ENCODE measurements at places on chromosomes 7 and 10. TPM values are rescaled to one million over a fixed set of nuclear protein-coding genes. Genes with fewer than 3 reads are reported as not detected.

The THSD7A gene
- not detected for total RNA-seq

The DPCD gene
- total RNA-seq: 31.4 TPM

DNA sequence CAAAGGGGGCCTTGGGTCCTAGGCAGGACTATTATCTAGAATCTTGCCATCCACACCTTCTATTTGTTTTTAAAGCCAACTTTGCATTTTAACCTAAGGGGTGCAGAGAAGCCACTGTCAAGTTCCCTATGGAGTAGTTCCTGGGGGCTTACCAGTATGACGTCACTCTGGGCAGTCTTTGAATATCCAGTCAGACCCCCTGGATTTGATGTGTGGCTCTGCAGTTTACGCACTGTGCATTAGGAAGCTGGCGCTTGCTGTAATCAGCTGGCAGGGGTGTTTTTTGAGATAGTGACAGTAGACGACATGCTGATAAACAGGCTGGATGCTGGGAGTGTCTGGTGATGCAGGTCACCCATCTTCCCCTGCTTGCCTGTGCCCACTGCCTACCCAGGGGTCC, 892.7 kb upstream of the ZNF722 start:
- DNase-seq: no peak

- DNase-seq: no peak
These were observed 882 bp downstream of the DLX6 start for GRCh38 chr7:97006055-97006815.

- DNase-seq: no peak
These were observed 33.0 kb upstream of the GALNTL5 start for GRCh38 chr7:151923097-151923876.

DNA sequence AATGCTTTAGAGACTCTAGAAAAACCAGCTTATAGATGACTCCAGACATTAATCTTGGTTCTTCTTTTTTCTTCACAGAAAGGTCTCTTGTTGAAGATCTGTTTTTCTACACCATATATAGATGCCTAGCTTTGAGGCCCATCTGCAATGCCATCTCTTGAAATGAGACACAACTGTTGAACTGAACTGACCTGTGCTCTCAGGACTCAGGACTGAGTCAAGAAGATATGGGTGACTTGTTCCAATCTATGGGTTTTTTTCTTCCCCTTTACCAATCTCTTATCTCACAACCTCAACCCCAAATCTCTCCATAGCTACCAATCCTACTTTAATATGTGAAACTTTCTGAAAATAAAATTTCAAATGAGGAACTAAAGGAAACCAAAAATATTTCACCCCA, 194.7 kb downstream of the SNX13 start:
- no peak for DNase-seq

DNA sequence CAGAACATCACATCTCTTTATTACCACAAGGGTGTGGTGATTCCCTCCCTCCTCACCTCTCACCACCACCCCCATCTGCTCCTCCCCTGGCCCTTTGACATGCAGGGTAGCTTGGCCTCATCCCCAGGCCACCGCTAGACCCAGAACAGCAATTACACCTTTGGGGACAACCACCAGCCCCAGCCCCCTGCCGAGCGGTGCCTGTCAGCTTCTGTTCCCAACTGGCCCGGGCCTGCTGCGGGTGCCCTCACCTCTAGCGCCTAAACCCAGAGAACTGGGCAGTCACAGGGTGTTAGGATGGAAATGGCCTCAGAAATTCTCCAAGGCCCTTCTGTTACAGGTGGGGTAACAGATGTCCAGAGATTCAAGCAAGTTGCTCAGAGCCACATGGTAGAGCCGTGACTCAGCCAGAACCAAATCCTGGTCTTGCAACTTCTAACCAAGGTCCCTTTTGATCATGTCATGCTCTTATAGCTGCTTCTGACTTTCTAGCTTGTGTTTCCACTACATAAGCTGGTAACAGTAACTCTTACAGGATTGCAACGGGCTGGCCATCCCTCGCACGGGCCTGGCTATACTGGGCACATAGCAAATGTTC, 78.0 kb downstream of the PRKAG2 start:
- no peak for DNase-seq

GRCh38 chr7:111145472-111145871, 54.5 kb downstream of the LRRN3 start:
- DNase-seq: no peak

- DNase-seq: no peak
These were observed 331.7 kb upstream of the ZMIZ1 start for GRCh38 chr10:78736926-78737630.

GRCh38 chr7:129613016-129613337, 1.5 kb downstream of the NRF1 start:
- no peak for DNase-seq

GRCh38 chr10:46229144-46229563, 57.6 kb upstream of the ANTXRL start:
- DNase-seq: no peak
